ENCODE measurements at places on chromosomes 2 and 18. TPM values are rescaled to one million over a fixed set of nuclear protein-coding genes. Genes with fewer than 3 reads are reported as not detected.

The IL37 gene
- not detected for total RNA-seq

The ATP6V1C2 gene
- total RNA-seq: 2.3 TPM

The MSGN1 gene
- total RNA-seq: not detected

The PLEK gene
- total RNA-seq: 3.2 TPM

The TOGARAM2 gene
- total RNA-seq: 0.48 TPM

The PDIA6 gene
- total RNA-seq: 81.6 TPM

Measured in esophagus squamous epithelium (tissue), 5 donors.